A172 (cell line): ENCODE measurements at places on chromosomes 3 and 15.
A peak's percentile ranks its signal among the peaks of the same experiment; 100 is the strongest.

GRCh38 chr15:56356616-56357015 is 8.6 kb upstream of the TEX9 start:
- DNase-seq, result peak; percentile 50

GRCh38 chr15:40420793-40421192 is 15.2 kb downstream of the IVD start:
- no peak for DNase-seq

- DNase-seq, result no peak
Measured at GRCh38 chr15:70080347-70080746, 17.4 kb downstream of the TLE3 start.

GRCh38 chr3:58274027-58274614 is 31.9 kb upstream of the RPP14 start:
- DNase-seq, result no peak

DNA sequence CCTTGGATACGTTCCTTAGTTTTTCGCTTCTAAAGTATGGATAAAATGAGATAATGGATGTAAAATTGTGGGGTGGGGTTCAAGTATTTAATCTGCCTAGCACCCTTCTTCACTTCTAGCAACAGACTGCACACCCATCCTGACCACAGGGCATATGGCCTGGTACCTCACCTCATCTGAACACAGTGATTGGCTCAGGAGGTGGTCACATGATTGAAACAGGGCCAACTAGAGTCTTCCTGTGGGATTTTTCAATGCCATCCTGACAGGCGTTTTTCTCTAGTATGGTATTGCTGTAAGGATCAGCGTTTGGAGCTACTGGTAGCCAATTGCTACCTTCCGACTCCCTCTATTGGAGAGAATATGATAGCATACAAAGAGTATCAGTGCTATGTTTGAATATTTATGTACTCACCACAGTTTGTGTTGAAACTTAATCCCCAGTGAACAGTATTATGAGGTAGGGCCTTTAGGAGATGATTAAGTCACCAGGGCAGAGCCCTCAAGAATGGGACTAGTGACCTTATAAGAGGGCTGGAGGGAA is 172.2 kb downstream of the PPM1L start:
- DNase-seq, result no peak

GRCh38 chr3:4528819-4529600 is 35.9 kb downstream of the ITPR1 start:
- no peak for DNase-seq

DNA sequence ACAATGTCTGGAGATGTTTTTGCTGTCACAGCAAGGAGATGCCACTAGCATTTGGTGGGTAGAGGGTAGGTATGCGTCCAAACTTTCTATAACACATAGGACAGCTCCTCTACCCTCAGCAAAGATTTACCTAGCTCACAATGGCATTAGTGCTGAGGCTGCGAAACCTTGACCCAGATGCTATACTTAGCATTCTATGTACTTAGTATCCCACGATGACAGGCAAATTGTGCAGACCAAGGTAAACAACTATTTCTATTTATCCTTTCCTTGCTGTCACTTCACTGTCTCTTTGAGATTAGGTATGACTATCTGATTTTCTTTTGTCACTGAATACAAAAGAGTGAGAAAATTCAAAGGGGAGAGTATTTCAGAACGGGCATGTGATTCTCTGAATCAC is 265.2 kb upstream of the ZNF385D start:
- DNase-seq, result no peak

DNA sequence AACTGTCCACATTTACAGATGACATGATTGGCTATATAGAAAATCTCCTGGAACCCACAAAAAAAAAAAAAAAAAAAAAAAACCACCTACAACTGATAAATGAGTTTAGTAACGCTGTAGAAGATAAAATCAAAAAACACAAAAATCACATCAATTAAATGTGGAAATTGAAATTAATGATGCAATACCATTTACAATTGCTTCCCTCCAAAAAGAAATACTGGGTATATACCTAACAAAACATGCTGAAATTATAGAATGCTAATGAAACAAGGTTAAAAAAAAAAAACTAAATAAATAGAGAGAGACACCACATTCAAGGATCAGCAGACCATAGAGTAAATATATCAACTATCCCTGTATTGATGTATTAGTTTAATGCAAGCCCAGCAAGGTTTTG is 215.7 kb downstream of the ULK4 start:
- no peak for DNase-seq

DNA sequence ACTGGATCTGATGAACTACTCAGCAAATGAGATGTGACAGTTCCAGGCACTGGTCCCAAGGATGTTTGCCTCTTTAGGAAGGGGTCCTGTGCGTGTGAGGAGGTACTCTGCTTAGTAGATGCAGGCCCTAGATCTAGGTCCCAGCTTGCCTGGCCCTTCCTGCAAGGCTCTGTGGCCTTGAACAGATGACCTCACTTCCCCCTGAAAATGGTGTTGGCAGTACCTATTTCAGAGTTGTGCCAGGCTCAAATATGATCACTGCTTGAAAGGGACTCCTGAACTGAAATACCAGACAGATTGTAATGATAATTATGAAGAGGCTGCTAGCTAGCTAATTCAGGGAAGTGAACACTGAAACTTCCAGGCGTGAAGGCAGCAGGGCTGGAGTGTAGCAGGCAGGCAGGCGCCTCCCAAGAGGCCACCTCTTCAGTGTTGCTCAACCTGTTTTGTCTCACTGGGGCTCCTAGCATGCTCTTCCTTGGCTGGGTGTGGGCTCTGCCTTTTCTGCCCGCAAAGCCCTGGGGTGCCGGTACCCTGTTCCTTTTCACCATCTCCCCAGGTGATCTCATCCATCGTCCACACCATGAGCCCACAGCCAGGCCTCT is 24.1 kb upstream of the CPNE9 start:
- no peak for DNase-seq

- DNase-seq, result no peak
Measured at GRCh38 chr15:44308415-44308814, 19.9 kb downstream of the GOLM2 start.

DNA sequence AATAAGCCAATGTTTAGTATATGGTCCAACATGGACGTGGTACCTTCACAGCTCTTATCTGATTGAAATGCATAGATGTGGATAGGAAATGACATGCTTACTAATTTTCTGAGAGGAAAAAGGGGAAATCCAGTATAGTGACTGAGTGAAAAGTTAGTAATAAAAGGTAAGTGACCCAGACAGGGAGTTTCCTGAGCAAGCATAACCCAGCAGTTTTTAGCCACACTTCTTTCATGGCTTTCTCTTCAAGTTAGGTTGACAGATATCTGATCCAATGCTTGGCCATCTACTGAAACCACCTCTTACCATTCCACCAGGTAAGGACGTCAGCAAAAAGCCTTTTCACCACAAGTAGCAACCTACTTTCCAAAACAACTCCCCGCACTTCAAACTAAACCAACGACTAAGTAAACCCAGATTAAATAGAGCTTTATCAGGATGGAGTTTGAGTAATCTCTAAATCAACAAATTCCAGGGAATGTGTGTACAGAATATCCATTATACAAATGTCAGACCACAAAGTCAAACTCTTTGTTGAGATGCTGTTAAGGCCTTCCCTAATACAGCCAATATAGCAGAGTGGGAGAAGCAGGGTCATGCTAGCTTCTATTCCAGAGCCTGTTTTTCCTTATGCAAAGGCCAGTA is 329.7 kb downstream of the RORA start:
- no peak for DNase-seq

GRCh38 chr3:194736277-194736895 is 50.7 kb downstream of the FAM43A start:
- DNase-seq, result no peak
